Activated CD8-positive, alpha-beta memory T cell treated with anti-CD3 and anti-CD28 coated beads for 48 hours (primary cell): ENCODE measurements at places on chromosomes 13 and 19.

DNA sequence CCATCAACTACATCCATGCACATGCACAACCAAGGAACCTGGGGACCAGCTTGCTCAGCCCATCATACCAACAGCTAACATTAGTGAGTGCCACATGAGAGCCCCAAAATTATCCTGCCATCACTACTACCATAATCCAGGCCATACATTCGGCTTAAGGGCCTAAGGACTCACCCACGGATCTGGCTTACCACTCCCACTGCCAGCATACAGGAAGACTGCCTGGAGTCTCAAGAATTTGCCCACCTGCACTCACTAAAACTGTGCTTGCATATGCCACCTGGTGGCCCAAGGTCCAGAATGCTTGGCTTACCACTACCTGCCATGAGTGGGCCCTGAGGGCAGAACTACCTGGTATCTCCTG lies 1562.9 kb upstream of the PRR20A start:
- DNase-seq, result no peak

- no peak for DNase-seq
Observed at GRCh38 chr13:76380446-76381065, 505.6 kb downstream of the KCTD12 start.

DNA sequence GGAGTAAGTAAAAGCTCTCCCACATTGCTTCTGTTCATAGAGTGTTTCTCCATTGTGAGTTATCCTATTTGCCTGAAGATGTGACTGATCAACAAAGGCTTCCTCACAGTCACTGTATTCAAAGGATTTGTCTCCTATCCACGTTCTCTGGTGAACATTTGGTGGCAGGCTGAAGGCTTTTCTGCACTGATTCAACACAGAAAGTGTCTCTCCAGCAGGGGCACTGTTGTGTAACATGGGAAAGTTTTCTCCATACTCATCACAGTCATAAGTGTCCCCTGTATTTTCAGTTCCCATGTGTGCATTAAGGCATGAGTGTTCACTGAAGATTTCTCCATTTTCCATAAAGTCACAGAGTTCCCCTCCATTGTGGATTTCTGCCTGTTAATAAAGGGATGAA lies 17.6 kb downstream of the ZNF121 start:
- DNase-seq, result no peak

DNA sequence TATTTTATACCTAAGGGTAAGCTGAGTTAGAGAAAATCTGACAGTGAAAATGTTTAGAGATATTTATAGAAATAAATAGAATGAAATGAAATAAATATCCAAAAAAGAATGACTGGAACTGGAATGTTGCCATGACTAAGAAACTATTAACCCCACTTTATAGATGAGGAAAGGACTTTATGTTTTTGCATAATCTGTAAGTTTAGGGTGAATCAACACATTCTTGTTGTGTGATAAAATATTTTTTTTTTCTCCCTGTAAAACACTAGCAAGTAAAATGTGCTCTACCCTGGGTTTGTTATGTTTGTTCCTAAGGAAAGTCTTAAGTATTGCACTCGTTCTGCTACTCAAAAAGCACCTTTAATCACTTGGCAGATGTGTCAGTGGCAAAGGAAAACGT lies 83.8 kb upstream of the KL start:
- DNase-seq, result no peak

DNA sequence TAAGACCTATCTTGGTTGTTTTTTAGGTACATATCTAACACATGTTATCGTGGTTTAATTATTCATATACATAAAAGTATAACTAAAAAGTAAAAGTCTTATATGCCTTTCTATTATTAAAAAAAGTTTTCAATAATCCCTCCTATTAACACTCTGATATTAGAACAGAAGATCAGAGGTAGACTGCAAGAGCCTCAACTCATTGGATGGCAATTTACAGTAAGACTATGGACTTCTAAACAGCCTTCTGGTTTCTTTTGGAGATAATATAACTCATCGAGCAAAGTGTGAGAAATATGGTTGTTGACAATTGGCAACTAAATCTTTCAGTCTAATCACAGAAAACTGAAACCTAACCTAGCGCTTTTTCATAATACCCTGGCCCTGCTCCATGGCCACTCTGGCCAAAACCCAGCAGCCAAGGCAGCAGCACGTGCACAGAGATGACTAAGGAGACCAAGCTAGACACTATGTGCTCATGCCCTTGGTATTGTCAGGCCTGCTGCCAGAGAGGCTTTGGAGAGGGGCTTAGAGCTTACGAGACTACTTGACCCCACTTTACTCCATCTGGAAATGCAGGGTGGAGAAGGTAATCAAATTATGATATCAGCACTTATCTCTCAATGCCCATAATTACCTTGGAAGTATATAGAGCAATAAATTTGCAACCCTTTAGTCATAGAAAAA lies 40.6 kb upstream of the EEF1AKMT1 start:
- DNase-seq, result no peak

DNA sequence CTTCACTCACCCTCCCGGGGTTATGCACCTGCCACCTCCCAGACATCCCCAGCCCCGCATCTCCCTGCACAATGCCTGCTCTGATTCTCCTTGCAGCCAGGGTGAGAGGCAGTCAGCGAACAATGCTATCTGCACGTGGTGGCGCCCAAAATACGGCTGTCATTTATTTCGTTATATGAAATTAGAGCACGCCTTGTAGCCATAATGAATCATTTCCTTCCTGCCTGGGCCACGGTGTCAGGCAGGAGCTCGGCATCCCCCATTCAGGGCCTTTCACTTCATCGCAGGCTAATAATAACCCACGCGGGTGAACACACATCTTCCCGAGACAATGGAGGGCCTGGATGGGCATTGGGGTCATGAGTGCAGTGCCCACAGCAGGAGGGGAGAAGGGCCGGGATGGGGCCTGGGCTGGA lies 143.8 kb upstream of the ZNF507 start:
- no peak for DNase-seq

- DNase-seq, result no peak
Observed at GRCh38 chr13:80050252-80050651, 290.7 kb downstream of the SPRY2 start.
